Hematopoietic multipotent progenitor cell (in vitro differentiated cells): ENCODE measurements at places on chromosomes 3 and 15.

DNA sequence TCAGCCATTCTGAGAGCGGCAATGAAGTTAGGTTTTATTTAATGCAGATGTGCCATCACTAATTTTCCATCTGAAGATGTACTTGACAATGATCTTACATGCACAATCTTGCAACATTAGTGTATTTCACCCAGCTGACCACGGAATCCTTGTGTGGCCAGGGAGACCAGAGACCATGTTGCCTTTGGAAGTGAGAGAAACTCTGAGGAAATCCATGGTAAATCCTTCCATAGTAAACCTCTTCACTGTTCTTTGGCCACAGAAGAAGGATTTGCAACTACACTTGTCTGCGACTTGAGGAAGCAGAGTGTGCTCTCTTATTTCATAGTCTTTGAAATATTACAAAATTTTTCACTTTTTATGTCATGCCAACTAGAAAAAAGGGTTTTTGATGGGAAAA, 128.4 kb upstream of the IGSF10 start:
- DNase-seq, result no peak

DNA sequence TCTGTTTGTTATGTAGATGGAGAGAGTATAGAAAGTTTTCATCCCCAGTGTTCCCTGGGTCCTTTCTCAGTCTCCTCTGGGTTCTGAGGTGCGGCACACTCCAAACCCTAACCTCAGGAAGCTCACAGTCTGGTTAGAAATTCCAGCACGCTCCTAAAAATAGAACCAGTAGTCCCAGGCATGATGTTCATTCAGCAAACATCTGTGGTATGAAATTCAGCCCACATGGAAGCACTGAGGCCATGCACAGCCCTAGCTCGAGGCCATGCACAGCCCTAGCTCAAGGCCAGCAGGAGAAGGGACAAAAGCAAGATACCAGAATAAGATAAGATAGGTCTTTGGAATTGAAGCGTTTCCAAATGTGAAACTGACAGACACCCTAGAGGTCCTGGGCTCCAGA, 82.3 kb upstream of the OXTR start:
- no peak for DNase-seq

DNA sequence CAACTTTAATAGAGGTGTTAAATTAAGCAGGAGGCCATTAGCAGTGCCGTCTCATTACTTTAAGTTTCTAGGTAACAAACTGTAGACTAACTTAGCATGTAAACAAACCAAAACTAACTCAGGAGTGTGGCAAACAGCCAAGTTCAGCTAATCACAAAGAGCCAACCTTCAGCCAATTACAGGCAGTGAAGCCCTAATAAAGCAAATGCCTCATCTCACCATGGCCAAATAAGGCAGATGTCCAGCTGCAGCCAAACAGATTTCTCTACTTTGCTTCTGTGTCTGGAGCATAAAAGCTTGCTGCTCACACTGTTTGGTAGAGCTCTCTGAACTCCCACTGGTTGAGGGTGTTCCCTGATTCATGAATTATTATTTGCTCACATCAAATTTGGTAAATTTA, 835.4 kb upstream of the GBE1 start:
- DNase-seq, result no peak

GRCh38 chr3:177300039-177300833, 103.0 kb upstream of the TBL1XR1 start:
- peak; percentile 43 for DNase-seq

DNA sequence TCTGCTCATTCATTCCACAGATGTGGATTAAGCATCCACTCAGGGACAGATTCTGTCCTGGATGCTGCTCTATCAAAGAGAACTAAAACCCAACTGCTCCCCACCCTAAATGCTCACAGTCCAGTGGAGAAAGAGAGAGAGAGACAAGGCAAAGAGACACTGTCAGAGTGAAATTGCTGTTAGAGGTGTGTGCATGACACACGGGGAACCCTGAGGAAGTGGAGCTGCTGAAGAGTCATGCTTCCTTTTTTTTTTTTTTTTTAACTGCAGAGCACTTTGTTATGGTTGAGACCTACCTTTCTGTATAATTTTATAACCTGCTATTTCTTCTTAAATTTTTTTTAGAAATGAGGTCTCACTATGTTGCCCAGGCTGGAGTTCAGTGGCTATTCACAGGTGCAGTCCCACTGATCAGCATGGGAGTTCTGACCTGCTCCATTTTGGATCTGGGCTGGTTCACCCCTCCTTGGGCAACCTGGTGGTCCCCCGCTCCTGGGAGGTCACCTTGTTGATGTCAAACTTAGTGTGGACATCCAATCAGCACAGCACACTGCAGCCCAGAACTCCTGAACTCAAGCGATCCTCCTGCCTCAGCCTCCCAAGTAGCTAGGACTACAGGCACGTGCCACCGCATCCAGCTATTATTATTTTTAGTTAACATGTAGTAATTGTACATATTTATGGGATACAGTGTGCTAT, 18.2 kb upstream of the PSTPIP1 start:
- DNase-seq, result no peak

DNA sequence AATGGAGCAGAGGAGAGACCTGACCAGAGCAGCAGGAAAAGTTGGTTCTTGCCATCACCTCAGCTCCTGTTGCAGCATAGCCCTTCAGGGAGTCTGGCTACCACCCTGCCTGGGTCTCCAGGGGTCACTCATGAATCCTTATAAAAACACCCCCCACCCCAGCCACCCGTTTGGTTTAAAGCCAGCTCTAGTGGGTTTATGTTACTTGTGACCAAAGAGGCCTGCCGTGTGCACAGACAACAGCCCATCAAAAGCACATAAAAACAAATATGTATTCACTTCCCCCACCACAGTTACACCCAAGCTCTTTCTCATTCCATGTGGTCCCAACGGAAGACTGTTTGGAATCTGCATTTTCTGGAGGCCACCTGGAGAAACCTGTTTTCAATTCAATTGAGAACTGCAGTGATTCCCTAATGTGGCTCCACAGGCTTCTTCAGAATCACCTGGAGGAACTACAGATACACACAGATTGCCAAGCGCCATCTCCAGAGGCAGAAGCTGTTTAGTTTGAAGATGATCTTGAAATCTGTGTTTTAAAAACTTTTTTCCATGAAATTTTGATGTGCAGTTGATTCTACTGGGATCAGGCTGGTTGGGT, 13.8 kb downstream of the FOXL2 start:
- DNase-seq, result no peak

DNA sequence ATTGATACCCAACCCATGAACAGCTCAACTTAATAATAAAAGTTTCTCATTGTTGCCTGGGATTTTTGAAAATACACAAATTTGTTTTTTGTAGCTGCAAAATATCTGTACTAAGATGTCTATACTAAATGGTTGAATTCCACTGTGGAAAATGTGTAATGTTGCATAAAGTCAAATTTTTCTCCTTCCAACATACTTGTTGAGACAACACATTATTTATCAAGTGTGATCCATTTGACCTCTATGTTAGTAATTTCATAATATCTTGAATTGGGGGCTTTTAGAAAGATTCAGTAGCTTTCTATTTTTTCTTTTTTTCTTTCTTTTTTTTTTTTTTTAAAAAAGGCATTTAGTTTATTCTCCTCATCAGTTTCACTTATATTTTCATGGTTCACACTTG, 88.0 kb downstream of the KCNMB2 start:
- no peak for DNase-seq

- DNase-seq, result no peak
These were observed at the start of gene RGMA for GRCh38 chr15:93088981-93089726. Gene RGMA (minus strand): TSS chr15:93089211. CDS start chr15:93088932, 279 bp downstream.

- no peak for DNase-seq
These were observed at the start of gene TNNC1 for GRCh38 chr3:52453496-52454249. Gene TNNC1 (minus strand): TSS chr3:52454041. CDS start chr3:52454015, 26 bp downstream.

DNA sequence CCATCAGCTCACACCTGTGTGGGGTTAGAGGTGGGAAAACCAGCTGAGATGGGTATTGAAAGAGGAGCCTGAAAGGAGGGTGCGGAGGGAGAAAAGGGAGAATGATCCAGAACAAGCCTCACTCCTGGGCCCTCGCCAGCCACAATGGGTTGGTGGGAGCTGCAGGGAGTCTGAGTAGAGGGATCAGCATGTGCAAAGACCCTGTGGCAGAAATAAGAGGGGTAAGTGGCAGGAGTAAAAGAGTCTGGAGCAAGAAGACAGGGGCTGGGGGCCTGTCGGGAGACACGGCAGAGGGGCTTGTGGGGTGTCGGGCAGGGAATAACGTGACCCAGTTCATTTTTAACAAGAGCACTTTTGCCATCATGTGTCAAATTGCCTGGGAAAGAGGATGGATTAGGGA, 34.0 kb downstream of the CCDC33 start:
- DNase-seq, result no peak

DNA sequence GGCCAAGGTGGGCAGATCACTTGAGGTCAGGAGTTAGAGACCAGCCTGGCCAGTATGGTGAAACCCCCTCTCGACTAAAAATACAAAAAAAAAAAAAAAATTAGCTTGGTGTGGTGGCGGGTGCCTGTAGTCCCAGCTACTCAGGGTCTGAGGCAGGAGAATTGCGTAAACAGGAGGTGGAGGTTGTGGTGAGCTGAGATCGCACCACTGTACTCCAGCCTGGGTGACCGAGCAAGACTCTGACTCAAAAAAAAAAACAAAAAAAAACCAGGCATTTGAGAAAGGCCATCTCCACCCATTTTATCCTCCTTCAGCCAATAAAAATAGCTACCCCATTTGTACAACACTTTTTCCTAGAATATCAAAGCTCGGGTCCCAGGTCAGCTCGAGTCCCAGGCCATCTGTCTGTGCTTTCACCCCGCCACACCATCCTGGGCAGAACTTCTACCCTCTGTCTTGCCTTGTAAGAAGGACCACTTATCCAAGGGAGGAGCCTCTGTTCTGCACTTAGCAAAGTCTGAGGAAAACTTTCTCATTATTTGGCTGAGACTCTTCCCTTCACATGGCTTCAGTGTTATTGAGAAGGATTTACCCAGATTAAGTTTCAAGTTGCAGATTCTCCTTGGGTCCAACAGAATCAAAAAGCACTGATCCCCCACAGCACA, 99.1 kb downstream of the MESD start:
- no peak for DNase-seq

DNA sequence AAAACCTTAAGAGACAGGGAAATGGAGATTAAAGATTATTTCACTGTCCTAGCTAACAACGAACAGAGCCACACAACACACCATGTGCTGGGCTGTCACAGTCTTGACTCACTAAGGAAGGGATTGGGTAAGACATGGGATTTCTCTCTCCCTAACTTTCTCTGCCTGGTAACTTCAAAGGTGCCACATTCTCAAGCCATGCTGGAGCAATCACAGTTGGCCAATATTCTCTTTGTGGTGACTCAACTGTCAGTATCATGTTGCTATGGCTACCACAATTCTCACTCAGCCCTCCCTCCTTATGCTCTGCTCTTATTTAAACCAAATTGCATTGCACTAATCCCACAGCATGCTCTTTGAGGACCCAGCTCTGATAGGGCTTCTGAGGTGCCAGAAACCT, 74.0 kb downstream of the OXNAD1 start:
- DNase-seq, result no peak

DNA sequence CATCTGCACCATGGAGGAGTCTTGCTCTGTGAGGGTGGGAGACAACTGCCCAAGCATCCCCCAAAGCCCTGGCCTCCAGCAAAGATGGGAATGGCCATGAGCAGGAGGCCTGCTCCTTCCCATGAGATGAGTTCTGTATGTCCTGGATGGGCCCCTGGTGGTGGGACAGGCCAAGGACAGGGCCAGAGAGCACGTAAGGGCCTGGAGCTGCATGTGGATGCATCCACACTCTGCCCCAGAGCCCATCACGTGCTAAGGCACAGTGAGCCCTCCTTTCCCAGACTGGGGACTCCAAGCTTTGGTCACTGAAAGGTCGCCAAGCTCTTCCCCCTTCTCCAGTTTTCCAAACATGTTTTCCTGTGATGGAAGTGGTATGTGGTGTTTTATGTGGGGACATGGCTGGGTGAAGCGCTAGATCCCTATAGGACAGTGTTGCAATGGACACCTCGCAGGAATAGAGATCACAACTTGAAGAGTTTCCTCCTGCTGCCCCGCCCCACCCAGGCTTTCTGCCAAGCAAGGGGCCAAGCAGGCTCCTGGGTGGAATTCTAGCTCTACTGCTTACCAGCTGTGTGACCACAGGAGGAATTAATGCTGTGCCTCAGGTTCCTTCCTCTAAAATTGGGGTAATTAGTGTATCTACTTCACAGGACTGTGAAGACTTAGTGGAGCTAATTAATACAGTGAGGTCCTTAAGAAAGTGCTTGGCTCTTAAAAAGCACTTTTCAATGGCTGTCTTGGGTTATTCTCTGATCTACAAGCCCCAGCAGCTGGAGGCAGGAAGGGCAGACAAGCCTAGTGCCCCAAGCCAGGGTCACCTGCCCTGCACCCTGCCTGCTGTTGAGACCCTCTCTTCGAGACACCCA, 106.4 kb upstream of the RPL32 start:
- DNase-seq, result no peak

DNA sequence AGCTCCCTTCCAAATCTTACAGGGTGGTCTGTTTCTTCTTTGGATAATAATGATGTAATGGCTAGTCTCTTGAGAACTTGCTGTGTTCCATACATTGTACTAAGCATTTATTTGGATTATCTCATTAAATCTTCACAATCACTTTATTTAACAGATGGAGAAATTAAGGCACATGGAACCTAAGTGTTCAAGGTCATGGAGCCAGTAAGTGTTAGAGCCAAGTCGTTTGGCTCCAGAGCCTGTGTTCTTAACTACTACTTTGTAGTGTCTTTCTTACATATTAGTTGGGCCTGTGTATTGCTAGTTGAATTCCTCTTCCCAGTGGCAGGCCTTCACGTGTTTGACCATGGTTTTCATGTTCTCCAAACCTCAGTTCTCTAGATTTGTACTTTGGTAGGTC, 177.8 kb downstream of the ATG7 start:
- no peak for DNase-seq
